ENCODE measurements at places on chromosomes 12 and 14.
A peak's percentile ranks its signal among the peaks of the same experiment; 100 is the strongest.

GRCh38 chr14:55571125-55571889 lies 8.7 kb upstream of the KTN1 start:
- DNase-seq = no peak

DNA sequence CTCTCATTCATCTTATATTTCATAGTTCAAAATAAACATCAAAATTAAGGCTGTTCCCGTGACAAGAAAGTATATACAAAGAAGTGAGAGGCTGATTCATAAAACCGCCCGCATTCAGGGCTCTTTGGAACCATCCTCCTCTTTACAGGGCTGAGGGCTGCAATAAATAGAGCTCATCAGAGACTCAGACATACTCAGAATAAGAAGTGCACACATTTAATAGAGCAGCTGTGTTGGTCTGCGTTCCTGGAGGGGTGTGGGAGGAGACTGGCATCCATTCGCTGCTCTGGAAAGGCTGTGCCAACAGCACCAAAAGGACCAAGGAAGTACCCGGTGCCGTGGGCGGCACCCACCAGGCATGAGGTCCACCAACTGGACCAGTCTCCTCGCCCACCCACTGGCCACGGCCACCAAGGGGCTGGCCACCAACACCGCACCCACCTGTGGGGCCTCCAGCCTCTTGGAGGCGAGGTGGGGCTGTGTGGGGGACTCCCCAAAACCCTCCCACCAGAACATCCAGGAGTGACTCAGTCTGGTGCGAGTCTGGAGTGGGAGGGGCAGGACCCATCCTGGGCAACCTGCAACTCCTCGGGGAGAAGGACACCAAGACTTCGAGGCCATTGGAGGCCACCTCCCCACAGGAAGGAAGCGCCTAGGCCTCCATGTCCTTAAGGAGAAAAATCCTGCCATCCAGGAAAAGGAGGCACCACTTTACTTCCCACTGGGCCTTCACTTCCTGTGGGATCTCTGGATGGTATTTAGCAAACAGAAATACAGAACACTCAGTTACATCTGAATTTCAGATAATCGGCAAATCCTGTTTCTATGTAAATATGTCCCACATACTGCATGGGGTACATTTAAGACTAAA lies 32.7 kb downstream of the VCPKMT start:
- peak; percentile 83 for DNase-seq

DNA sequence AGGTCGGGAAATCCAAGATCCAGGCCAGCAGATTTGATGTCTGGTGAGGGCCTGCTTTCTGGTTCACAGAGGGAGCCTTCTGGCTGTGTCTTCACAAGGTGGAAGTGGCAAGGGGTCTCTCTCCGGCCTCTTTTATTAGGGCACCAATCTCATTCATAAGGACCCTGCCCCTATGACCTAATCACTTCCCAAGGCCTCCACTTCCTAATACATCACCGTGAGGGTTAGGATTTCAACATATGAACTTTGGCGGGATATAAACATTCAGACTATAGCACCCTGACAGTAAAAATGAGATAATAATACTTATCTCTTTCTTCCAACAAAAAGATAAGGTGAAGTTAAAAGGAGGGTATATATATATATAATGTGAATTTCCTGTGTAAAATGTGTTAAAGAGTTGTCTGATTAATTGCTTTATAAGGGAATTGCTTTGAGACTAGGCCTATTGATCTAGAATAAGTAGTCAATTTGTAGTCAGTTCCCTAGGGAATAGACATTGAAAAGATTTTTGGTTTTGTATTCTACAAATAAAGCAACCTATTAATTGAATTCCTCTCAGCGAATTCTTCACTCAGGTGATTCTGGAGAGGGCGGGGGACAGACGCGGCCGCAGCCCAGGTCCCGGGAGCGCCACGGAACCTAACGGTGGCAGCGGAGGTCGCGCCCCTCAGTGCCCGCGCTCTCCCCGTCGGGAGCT lies 516 bp upstream of the LGALS3 start:
- DNase-seq = no peak

DNA sequence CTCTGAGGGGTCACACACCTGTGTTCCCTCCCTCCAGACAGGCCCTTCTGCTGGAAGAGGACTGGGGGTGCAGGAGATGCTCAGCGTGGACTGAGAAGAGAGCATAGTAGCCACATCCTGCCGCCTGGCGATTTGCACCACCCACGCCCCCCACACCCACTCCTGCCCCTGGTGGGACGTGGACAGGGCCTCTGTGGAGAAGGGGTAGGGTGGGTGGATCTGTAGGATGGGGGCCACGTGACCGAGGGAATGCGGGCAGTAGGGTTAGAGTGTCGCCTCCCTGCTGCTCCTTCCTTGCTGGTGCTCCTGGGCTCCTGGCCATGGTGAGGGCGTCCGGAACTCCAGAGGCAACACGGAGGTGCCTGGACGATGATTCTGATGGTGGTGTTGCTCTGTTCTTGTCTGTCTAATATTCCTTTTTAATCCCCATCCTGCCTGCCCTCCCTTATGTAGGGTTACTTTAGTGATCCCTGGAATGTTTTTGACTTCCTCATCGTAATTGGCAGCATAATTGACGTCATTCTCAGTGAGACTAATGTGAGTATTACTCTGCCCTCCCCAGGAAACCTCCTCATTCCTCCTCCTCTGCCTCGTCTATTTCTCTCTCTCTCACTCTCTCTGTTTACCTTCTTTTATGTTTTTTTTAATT lies 161.5 kb upstream of the FKBP4 start:
- DNase-seq = no peak

DNA sequence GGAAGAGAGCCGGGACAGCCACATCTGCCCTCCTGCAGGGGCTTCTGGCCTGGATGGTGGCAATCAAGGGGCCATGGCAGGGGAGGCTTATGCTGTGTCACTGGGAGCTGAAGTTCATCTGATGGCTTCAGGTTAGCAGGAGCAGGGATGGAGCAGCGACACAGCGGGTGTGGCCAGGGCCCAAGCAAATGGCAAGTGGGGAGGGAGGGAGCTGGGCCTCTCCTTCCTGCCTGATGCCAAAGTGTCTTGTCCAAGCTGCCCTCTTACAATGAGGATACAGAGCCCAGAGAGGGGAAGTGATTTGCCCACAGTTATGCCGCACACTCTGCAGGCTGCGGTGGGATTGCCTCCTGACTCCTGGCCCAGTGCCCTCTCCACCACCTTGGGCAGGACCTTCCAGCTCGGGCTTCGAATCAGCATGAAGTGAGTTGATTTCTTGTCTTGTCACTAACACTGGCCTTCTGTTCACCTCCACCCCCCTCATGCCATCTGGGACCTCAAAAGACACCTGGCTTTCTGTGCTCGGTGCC lies 51.3 kb downstream of the IQSEC3 start:
- DNase-seq = no peak

GRCh38 chr12:132137483-132138125 lies 6.5 kb downstream of the DDX51 start:
- DNase-seq = no peak

- DNase-seq = no peak
Measured at GRCh38 chr14:57987596-57988300, 121.9 kb upstream of the SLC35F4 start.

DNA sequence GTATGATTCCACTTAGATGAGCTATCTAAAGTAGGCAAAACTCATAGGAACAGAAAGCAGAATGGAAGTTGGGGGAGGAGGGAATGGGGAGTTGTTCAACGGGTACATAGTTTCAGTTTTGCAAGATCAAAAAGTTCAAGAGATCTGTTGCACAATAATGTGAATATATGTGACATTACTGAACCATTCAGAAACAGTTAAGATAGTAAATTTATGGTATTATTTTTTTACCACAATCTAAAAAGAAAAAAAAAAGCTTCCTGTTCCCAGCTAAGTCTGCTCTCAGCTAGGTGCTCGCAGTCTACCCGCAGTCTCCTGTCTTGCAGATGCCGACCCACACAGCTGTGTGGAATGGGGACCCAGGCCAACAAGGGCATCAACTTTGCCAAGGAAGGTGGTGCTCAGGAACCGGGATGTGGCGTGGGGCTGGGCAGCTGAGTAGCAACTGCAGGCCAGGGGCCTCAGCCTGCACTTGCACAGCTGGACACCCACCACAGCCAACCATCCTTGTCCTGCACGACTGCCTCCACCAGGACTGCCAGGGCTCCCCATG lies 15.3 kb upstream of the ANO6 start:
- DNase-seq = peak; percentile 33

- no peak for DNase-seq
Measured at GRCh38 chr12:32400114-32400672, 835 bp downstream of the FGD4 start.

DNA sequence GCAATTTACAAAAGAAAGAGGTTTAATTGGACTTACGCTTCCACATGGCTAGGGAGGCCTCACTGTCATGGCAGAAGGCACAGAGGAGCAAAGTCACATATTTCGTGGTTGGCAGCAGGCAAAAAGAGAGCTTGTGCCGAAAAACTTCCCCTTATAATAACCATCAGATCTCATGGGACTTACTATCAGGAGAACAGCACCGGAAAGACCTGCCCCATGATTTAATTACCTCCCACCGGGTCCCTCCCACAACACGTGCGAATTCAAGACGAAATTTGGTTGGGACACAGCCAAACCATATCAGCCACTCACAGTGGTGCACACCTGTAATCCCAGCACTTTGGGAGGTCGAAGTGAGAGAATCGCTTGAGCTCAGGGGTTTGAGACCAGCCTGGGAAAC lies 68.5 kb downstream of the FBXL14 start:
- no peak for DNase-seq

DNA sequence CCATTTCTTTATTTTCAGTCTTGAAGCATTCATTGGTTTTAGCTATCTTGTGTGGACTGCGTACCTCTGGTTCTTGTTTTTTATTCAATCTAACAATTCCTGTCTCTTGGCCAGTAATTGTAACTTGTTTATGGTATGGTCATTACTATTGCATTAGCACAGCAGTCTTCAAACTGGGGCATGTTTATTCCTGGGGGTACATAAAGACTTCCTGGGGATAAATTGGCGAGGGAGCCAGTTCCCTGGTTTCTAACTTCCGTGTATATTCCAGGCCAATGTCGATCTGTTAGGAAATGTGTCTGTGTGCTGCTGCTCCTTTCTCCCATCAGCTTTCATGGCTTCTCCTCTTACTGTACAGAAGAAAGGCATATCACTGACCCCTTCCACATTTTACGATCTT lies 13.7 kb upstream of the EVL start:
- DNase-seq = no peak

DNA sequence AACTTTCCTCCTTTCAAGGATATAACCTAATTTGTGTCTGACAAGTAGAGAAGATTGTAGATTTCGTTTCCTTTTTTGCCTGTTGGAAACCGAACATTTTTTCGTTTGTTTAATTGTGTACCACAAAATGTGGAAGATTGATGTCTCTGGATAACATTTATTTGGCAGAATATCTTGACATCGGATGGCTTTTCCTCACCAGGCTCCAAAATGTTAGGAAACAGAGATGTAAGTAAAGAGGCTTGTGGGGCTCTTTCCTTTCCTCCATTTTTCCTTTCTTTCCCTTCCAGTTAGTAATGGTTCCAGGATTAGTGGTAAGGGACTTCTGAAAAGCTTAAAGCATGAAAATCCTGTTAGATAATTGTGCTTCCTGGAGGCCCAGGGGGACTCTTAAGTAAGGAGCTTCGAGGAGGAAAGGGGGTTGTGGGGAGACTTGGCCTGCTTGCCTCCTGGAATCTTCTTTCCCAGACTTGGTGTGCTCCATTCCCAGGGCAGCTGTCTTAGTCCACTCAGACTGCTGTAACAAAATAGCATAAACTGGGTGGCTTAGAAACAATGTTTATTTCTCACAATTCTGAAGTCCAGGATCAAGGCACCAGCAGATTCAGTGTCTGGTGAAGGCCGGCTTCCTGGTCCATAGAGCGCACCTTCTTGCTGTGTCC lies 243.1 kb upstream of the PWP1 start:
- no peak for DNase-seq

- no peak for DNase-seq
Measured at GRCh38 chr14:76997257-76997970, 31.1 kb downstream of the IRF2BPL start.

DNA sequence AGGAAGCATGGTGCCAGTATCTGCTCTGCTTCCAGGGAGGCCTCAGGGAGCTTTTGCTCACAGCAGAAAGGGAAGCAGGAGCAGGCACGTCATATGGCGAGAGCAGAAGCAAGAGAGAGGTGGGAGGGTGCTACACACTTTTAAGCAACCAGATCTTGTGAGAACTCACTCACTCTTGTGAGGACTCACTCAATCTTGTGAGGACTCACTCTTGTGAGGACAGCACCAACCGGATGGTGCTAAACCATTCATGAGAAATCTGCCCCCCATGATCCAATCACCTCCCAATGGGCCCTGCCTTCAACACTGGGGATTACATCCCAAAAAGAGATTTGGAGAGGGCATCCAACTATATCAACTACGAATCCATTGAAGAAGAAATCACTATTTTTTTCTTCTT lies 34.3 kb upstream of the LMNTD1 start:
- DNase-seq = no peak

DNA sequence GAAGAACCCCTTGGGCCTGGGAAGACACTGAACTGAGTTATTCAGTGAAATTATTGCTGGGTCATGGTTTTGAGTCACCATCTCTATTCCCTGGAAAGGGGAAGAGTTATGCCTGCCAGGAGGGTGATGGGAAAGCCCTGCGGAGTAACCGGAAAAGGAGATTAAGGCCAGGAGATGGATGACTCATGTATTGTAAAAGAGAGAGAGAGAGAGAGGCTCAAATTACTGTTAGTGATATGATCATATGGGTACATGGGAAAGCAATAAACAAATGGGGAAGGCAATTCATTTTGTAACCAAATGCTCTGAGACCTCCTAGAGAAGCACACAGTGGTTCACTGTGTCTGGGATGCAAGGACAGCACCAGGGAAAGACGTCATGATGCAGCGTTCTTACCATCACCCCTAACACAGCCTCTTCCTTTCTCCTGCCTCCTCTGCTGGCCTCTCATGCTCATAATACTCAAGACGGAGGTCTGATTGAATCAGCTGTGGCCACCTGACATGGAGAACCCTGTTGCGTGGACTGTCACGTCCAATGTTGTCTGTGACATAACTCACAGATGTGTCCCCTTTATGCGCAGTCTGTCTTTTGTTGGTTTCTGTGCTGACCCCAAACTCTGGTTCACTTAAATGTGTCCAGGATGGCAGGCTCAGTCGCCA lies 243.7 kb downstream of the TMEM132D start:
- no peak for DNase-seq

- DNase-seq = no peak
Measured at GRCh38 chr12:107360482-107360881, 267.1 kb upstream of the CRY1 start.

DNA sequence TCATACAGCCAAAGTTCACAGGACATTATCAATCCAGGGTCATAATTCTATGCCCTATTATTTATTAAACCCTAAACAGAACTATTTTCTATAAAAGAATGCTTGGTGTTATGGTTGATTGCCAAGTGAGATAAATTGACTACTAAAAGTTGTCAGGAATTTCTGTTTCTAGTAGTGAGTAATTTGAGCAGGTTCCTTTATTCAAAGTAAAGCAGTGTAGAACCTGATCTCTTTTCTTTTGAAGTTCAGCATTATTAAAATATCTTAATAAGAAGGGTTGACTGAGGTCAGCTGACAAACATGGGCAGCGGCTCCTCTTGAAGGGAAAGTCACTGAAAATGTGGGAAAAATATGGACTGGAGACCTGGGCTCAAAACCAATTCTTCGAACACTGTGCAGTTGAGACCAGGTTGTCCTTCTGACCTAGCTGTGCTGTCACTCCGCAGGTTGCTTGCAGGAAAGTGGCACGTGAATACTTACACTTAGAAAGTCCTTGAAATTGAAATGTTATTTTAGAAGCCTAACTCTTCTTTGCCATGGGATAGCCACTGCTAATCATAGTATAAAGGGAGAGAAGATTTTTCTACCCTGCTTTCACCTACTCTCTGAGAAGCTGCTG lies 141.0 kb downstream of the RASSF9 start:
- DNase-seq = no peak
